GM12878 (cell line): ENCODE measurements at places on chromosomes 12 and 14. TPM values are rescaled to one million over a fixed set of nuclear protein-coding genes. Genes with fewer than 3 reads are reported as not detected.
A peak's percentile ranks its signal among the peaks of the same experiment; 100 is the strongest.

- no peak for DNase-seq
Observed at GRCh38 chr12:52171950-52172512, 19.8 kb downstream of the KRT80 start.

GRCh38 chr12:122935318-122935717 is 30.9 kb downstream of the ABCB9 start:
- DNase-seq = no peak

Gene KSR2
- 0.05 and 0.10 TPM in 2 replicates for total RNA-seq

Gene TXNDC16
- 6.6 and 7.9 TPM in 2 replicates for total RNA-seq

GRCh38 chr12:121005346-121005815 is 10.9 kb downstream of the C12orf43 start:
- DNase-seq = no peak

Gene HOXC11
- total RNA-seq = not detected in 2 replicates

GRCh38 chr12:120007272-120007671 is 18.2 kb downstream of the BICDL1 start:
- no peak for DNase-seq

Gene SLC10A1
- total RNA-seq = not detected in 2 replicates

GRCh38 chr12:115950959-115951358 is 326.5 kb downstream of the MED13L start:
- no peak for DNase-seq

- DNase-seq = no peak
Observed at GRCh38 chr14:94049625-94050023, 23.5 kb downstream of the OTUB2 start.

Gene ASB2
- total RNA-seq = 40.0 and 40.4 TPM in 2 replicates

DNA sequence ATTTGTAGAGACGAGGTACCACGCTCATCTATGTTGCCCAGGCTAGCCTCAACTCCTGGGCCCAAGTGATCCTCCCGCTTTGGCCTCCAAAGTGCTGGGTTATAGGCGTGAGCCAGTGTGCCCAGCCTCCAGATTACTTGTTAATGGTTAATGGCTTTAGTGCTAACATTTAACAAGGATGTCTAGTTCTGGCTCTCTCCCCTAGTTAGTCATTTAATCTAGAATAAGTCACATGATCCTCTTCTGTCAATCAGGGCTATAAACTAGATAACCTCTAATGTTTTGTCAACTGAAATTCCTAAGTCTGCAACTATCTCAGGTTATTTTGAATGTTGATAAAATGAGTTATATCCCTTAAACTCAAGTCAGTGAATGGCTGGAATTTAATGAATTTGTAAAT is 15.7 kb downstream of the ACTR6 start:
- DNase-seq = no peak

Gene OR2AP1
- not detected in 2 replicates for total RNA-seq

GRCh38 chr12:106594447-106594846 is 11.6 kb downstream of the RFX4 start:
- no peak for DNase-seq

- DNase-seq = peak; percentile 42
Observed at GRCh38 chr14:73242357-73242901, 5.1 kb downstream of the PAPLN start.

GRCh38 chr12:24931666-24932405 is 17.1 kb downstream of the BCAT1 start:
- peak; percentile 79 for DNase-seq

GRCh38 chr14:96660123-96660522 is 137.1 kb upstream of the VRK1 start:
- no peak for DNase-seq

Gene OTX2
- total RNA-seq = 0.27 TPM in 1 of 2 replicates, not detected in the other

- DNase-seq = no peak
Observed at GRCh38 chr12:12872934-12873275, 18.5 kb upstream of the GPRC5A start.

- no peak for DNase-seq
Observed at GRCh38 chr12:16602412-16602811, 3.5 kb downstream of the LMO3 start.

DNA sequence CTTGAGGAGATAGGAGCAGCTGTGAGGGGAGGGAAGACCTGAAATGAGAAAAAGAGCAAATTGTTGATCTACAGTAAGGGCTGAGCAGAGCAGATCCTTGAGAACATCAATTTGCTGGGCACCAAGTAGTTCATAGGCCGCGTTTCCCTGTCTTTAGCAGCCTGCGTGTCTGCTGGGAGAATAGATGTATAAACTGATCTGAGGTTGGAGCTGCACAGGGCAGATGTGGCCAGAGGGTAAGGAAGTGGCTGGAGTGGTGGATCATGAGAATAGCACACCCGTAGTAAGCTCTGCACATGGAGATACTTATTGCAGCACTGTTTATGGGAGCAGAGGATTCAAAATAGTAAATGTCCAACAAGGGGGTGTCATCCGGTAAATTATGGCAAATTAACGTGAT is 44.4 kb downstream of the NTF3 start:
- no peak for DNase-seq

DNA sequence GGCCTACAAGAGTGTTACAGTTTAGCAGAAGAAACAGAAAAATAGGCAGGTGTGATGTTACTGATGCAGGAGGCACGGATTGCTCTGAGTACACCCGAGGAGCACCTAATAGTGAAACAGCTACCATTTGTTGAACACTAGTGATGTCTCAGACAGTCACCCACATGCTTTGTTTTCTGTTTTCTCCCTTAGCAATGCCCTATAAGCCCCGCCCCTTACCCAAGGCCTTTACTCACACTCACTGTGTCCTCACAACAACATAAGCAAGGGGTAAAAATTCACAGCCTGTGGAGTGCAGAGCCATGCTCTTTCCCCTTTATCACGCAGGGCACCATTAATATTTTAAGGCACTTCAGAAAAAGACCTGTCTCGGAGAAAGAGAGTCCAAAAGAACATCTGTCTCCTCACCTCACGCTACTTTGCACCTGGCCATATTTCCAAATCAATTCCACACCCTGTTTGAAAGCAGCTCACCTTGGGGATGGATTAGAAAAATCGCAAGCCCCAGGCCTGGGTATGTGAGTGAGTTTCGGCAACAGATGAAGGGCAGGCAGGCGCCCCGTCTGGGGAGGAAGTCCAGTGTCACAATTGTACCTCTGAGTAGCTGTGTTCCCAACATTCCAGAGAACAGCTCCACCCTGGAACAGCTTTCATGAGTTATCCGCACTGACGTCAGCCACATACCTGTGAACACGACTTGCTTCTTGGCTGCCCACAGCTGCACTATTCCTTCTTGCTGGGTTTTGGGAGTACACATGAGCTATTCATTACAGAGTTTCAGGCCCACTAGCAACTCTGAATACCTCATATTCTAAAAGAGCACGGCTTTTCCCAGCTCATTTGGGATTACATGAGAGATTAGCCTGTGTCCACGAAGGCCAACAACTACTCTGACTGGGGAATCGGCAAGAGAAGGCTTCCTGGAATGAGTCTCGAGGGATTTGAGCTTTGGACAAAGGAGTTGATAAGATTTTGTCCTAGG is 26.0 kb downstream of the MAPK1IP1L start:
- DNase-seq = no peak

DNA sequence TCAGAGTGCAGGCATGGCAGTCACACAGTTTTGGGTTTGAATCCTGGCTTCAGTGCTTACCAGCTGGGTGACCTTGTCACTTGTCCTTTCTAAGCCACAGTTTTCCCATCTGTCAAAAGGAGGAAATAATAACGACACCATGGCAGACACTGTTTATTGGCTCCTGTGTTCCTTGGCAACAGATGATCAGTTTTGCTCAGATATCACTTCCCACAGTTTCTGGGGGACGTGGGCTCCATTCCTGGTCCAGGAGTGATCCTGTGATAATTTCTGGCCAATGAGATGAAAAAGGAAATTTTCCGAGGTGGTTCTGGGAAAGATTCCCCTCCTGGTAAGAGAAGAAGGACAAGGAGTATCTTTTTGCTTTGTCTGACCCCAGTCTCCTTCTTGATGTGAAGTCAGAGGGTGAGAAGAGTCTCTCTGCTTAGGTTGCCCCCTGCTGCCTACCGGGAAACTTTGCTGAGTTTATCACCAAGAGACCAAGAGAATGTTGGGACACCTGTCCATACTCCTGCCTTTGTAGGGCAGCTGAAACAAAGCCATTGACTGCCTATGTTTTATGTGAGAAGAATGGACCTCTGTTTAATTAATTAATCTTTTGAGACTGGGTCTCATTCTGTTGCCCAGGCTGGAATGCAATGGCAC is 178.9 kb upstream of the NRXN3 start:
- no peak for DNase-seq

Gene DDHD1
- total RNA-seq = 39.5 and 40.1 TPM in 2 replicates

Gene HOXC6
- total RNA-seq = 0.27 and 0.38 TPM in 2 replicates

DNA sequence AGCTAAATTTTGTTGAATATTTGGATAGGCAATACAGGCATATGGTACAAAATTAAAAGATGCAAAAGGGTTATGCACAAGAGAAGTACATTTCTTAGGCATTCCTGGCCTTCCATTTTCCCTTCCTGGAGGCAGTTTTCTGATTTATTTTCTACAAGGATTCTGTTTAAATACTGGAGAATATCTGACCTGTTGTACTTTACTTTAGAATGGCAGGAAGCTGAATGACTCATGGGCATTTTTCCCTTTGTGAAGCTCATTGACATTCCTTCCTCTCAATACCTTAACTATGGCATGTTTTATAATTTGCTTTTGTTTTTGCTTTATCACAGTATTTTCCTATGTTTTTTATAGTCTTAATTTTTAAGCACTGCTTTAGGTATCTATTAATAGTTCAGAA is 62.7 kb downstream of the RCOR1 start:
- no peak for DNase-seq

GRCh38 chr12:85445060-85445938 is 165.3 kb downstream of the ALX1 start:
- no peak for DNase-seq

GRCh38 chr12:131313635-131314034 is 359.9 kb downstream of the ADGRD1 start:
- DNase-seq = no peak

DNA sequence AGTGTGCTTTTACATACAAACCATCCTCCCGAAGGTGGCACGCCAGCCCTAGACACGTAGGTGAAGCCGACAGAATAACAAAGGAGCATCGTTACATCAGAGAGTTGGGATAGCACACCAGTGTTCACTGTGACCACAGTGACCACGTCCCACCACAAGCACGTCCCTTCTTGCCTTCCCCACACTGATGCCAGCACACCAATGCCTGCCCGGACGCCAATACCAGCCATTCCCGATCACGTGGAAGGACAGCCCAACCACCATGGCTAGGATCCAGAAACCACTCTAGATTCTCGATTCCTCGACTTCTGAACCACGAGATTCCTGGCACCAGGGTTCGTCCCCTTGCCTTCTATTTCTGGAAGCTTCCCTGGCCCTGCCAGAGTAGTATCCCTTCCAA is 48.0 kb upstream of the GPR68 start:
- DNase-seq = no peak

Gene LTB4R2
- total RNA-seq = 8.9 and 13.0 TPM in 2 replicates

- DNase-seq = no peak
Observed at GRCh38 chr14:99626041-99626648, 18.8 kb upstream of the HHIPL1 start.

Gene SLC25A47
- total RNA-seq = not detected in 2 replicates

Gene ANKLE2
- 63.5 and 65.9 TPM in 2 replicates for total RNA-seq

DNA sequence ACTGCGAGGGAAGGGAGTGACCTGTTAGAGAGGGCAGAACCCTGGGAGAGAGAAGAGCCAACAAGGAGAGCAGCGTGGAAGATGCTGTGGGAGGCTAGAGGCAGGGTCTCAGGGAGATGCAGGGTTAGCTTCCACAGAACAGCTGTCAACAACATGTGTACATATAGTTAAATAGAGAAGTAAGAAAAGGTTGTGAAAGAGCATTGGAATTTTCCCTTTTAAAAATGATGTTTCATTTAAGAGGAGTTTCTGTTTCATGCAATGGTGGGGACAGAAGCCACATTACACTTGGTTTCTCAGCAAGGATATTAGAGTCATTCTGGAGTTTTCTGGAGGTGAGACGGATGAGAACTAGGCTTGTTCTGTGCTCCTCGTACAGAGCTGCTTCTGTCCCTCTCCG is 23.8 kb upstream of the TBC1D30 start:
- no peak for DNase-seq

DNA sequence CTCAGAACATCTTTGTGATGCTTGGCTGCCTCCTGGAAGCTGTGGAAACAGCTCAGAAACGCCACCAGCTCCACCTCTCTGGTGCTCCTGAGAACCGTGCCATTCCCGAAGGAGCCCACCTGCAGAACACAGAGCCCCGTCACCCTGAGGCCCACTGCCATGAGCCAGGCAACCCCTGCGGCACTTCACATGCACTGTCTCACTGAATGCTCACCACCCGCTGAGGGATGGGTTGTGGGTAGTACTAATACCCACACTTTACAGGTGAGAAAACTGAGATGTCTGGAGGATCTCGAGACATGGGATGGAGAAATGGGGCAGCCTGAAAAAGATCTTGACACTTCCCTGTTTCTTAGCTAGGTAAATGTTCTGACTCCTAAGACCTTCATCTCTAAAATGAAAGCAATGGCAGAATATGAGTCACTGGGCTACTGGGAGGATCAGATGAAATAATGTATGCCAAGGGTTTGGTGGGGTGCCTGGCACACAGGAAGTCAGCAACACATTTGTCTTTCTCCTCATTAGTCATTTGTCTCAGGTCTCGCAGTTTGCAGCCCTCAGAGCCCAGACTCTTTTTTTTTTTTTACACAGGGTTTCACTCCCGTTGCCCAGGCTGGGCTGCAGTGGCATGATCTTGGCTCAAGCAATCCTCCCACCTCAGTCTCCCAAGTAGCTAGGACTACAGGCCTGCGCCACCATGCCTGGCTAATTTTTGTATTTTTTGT is 5.3 kb downstream of the OASL start:
- peak; percentile 38 for DNase-seq

DNA sequence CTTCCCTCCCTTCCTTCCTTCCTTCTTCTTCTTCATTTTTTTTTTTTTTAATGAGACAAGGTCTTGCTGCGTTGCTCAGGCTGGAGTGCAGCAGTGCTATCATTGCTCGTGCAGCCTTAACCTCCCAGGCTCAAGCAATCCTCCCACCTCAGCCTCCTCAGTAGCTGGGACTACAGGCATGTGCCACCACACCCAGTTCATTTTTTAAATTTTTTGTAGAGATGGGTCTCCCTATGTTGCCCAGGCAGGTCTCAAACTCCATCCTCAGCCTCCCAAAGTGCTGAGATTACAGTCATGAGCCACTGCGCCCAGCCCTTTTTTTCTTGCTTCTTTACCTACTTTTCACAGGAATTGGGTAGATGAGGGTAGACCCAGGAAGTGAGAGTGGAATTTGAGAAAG is 1.6 kb downstream of the OR10AD1 start:
- DNase-seq = no peak

GRCh38 chr12:129202109-129202814 is 349.0 kb downstream of the GLT1D1 start:
- DNase-seq = no peak

GRCh38 chr14:100851946-100852620 is 26.2 kb downstream of the MEG3 start:
- no peak for DNase-seq

DNA sequence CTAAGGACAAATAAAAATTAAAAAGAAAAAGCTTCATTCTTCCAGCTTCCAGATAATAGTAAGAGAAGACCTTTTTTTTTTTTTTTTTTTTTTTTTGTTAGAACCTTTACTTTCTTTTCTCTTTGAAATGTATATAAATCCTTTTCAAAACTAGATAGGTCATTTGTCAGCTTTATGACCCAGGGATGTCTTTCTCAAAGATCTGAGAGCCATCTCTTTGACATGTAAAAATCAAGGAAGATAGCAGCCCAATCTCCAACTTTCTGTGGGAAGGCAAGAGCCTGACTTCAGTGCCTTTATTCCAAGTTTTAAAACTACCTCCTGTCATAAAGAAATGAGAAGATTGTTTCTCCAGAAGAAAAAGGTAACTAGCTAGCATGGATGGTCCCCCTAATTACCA is 203.3 kb upstream of the LRFN5 start:
- DNase-seq = no peak

GRCh38 chr12:6953442-6954315 is 2.5 kb downstream of the PTPN6 start:
- peak; percentile 95 for DNase-seq

Gene NT5DC3
- 10.0 and 10.1 TPM in 2 replicates for total RNA-seq

Gene DTX1
- 2.3 and 2.8 TPM in 2 replicates for total RNA-seq
